ENCODE measurements at places on chromosomes 5 and 9.

DNA sequence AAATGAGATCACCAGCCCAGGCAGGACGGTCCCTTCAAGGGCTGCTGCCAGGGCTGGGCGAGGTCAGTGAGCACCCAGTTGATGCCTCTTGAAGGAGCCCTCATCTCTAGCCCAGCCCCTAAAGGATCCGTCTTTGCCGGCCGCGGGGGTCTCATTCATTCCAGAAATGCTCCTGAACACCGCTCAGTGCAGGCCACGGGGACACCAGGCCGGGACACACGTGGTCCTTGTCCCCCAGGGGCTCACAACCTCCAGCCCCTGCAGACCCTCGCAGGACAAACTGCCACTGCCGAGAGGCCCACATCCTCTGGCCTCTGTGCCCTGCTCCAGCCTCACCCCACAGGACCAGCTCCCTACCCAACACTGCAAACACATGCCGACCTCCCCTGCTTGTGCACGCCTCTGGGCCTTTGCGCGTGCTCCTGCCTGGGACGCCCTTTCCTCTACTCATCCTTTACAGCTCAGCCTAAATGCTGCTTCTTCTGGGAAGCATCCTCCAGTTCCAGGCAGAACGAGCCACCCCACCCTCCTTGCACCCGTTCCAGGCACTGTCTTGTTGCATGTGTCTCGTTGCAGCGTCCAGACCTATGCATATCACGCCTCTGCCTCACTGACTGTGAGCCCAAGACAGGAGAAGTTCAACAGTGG, 10.3 kb upstream of the LAMC3 start:
- no peak for DNase-seq

- DNase-seq: no peak
These were observed 70.5 kb downstream of the PPARGC1B start for GRCh38 chr5:149800633-149801032.

DNA sequence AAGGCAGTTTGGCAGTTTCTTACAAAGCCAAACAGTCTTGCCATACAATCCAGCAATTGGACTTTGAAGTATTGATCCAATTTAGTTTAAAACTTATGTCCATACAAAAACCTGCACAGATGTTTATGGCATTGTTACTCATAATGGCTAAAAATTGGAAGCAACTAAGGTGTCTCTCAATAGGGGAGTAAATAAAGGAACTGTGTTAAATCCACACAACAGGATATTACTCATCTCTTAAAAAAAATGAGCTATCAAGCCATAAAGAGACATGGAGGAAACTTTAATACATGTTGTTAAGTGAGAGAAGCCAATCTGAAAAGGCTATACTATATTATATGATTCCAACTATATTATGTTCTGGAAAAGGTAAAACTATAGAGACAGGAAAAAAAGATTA, 313.6 kb upstream of the CD180 start:
- DNase-seq: no peak

DNA sequence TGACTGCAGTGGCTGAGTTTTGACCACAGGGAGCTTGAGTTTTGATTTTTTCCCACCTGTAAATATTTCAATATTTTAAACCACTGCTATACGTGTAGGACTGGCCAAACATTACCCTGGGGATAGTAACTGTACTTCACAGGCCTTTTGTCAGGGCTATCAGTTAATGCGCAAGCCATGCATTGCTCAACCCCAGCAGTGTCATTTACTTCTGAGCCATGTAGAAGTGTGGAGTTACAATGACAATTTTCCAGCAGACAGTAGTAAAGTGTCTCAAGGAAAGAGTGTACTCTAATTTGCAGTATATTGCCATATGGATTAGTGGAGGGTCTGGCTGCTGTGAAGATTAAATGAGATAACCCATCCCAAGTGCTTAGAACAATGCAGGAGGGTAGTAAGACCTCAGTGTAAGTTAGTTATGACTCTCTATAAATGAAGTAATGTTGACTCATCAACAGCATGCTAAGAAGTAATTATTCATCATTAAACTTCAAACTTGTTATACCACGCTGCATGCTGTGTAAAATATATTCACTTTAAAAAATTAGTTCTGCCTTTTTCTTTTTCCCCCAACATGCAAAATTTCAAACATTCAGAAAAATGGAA, 489.2 kb downstream of the KDM4C start:
- DNase-seq: no peak

- no peak for DNase-seq
These were observed 130.4 kb upstream of the POC5 start for GRCh38 chr5:75847561-75848021.

Measured in HTR-8/SVneo (cell line).